Body of pancreas (tissue), 4 donors: ENCODE measurements at places on chromosomes 11 and 22.
A peak's percentile ranks its signal among the peaks of the same experiment; 100 is the strongest.

GRCh38 chr11:119624102-119624615 lies 104.8 kb downstream of the NECTIN1 start:
- no peak for DNase-seq

DNA sequence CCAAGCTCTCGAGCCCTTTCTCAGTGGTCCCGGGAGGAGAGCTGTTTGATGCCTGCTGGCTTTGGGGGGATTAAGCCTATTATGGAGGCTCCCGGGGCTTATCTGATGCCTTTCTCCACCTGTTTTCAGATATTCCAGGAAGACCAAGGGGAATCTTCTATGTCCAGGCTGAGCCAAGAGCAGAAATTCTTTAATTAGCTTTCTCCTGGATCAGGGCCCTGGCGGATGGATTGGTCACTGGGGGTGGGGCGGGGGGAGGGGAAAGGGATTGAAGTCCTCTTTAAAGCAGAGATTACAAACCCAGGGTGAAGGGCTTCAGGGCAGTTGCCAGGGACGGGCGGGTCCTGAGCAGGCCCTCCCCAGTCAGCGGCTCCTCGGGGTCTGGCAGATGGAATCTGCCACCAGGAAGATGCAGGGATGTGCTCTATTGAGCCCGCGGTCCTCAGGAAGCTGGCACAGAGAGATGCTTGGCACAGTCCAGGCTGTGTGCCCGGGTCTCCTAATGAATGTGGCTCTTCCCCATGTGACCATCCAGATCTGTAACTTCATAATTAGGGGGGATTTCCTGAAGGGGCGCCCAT lies 33.6 kb downstream of the MACROD1 start:
- no peak for DNase-seq

GRCh38 chr22:29994027-29994715 lies 86.1 kb upstream of the HORMAD2 start:
- DNase-seq = no peak

DNA sequence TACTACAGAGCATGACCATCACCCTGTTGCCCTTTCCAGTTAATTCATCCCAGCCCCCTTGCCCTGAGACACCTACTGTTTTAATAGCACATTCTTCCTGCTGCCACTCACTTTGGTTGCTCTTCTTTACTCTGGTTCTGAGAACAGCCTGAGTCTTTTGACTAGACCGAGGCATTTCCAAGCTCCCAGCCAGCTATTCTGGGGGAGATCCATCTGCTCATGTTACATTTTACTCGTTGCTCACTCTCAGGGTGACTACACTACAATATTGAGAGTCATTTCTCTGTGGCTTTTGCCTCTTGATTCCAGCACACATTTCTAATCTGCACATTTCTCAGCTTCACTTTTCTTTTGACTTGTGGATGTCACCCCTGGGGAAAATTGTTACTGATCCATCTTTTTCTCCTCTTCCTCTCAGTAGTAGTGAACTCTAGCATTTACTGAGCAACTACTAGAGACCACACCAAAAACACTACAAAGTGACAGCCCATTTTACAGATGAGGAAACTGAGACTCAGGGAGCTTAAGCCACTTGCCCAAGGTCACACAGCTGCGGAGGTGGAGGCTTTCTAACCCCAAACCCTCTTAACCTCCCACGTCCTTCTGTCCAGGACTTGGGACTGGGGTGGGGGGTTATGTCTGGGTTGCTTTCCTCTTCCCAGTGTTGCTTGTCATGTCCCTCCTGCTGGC lies 117.8 kb downstream of the C11orf91 start:
- DNase-seq = no peak

GRCh38 chr11:105357146-105357545 lies 217.6 kb upstream of the CARD18 start:
- DNase-seq = no peak

DNA sequence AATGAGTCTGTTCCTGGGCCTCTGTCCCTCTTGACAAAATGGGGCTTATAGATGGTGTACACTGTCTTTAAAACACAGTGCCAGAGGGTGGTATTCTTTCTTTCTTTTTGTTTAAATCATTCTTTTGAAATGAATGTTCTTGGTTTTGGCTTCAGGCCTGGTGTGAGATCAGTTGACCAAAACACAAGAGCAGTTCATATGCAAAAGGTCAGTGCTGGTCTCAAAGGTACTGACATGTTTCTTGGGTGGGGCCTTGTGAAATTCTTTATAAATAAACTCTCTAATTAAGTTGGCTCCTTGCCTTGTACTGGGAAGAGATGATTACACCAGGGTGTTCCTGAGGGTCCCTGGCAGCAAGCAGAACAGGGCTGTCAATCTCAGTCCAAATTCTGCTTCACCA lies 110.0 kb downstream of the FBXO7 start:
- DNase-seq = no peak

DNA sequence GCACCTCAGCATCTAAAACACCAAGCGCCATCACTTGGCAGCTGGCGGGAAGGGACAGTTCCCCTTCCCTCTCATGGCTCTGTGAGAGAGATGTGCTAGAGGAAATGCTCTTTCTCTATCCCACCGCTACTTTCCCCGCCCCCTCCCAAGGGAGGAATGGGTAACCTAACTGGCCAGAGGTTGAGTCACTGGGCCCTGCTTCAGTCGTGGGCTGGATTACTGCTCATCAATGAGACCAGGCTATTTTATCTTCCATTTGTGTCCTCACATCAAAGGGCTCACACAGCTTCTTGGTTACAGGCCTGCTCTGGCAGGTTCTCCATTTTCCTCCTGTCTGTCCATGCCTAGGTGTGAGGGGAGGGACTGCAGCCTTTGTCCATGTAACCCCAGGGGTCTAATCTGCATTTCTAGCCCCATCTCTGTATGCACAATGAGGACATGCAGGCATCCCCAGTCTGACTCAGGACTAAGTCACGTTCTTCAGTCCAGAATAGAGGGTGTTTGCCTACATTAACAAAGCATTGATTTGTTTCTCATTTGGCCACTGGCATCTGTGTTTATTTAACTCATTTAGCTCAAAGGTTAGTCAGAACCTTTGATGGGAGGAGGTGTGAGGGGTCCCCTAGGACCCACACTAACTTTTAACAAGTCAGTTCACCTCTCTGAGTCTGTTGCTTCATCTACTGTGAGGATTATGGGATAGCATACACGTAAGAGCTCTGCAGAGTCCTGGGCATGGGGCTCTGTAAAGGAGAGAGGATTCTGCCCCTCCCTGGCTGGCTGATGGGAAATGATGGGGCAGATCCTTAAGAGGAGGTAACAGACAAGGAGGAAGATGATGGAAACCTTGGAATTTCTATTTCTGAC lies 99.1 kb downstream of the XRRA1 start:
- peak; percentile 18 for DNase-seq

DNA sequence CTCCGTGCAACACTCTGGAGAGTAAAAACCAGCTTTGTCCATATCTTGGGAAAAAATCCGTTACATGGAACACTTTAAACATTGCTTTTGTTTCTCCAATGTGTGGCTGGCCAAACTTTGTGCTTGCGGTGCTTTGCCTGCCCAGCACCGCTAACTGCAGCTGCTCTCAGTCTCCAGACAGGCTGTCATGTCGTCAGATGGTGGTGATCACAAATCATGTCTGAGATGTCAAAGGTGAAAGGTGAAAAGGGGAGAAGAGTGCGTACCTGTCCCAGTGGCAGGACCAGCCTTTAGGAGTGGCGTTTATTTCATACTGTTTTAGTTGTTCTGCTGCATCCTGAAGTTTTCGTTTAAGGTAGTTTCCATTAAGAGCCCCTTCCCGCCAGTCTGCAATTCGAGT lies 17.1 kb upstream of the AGBL2 start:
- DNase-seq = no peak

DNA sequence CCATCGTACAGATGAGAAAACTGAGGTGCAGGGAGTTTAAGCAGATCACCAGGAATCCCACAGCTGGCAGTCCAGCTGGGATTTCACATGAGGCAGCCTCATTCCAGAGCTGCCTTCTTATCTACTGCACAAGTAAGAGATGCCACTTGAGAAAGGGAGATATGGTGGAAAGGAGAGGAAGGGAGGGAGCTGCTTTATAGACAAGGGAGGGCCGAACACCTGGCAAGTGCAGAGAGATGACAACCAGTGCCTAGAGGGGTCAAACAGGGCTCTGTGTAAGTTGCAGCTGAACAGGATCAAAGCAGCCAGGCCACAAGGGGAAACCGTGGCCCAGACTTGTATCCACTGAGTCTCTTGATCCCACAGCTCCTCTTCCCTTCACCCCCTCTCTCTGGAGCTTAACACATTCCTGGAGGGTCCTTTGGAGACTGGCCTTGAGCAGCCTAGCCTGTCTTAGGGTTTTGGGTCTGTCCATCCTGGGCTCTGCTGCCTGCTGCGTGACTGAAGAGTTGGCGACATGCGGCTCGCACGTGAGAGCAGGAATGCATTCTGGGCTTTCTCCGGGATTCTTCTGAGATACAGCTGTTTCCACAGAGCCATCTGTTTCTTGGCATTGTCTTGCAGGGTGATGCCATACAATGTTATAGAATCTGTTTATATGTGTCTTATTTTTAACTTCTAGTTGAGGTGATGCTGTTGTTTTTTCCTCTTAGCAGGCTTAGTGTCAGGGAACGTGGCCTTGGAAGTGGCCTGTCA lies 268.5 kb upstream of the SYN3 start:
- DNase-seq = no peak

DNA sequence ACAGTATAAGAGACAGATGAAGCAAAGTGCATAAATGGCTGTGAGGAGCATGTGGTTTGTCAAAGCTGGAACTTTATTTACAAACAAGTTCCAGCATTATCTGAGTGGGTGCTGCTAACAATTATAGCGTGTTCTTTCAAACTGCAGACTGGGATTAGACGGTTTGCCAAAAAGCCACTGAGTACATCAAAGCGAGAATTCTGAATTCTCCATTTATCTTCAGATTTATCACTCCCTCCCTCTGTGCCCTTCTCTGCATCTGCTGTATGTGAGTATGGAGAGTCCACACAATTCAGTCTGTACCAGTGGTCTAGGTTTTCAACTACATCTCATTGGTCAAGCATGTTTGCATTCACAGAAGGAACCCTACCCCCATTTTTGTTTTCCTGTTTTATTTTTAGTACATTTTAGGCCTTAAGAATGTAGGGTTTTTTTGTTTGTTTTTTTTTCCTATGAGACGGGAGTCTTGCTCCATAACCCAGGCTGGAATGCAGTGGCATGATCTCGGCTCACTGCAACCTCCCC lies 18.1 kb upstream of the INCENP start:
- DNase-seq = no peak

GRCh38 chr11:17766590-17766989 lies 32.0 kb downstream of the KCNC1 start:
- no peak for DNase-seq

DNA sequence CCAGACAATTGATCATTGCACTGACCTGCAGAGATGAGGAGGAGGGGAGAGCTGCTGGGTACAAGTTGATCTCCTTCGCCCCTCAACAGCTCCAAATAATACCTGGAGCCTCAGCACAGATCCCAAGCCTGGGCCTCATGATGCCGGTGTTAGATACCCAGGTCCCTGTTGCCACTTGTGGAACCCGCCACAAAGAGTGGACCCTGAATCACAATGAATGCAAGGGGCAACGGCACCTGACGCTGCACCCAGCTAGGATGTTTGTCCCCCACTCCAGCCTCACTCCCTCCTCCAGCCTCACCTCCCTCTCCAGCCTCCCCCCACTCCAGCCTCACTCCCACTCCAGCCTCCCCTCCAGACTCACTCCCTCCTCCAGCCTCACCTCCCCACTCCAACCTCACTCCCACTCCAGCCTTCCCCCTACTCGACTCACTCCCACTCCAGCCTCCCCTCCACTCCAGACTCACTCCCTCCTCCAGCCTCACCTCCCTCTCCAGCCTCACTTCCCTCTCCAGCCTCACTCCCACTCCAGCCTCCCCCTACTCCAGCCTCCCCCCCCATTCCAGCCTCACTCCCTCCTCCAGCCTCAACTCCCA lies 879.0 kb downstream of the BRD1 start:
- no peak for DNase-seq

- no peak for DNase-seq
Observed at GRCh38 chr11:102319544-102319943, 2.3 kb downstream of the BIRC3 start.

DNA sequence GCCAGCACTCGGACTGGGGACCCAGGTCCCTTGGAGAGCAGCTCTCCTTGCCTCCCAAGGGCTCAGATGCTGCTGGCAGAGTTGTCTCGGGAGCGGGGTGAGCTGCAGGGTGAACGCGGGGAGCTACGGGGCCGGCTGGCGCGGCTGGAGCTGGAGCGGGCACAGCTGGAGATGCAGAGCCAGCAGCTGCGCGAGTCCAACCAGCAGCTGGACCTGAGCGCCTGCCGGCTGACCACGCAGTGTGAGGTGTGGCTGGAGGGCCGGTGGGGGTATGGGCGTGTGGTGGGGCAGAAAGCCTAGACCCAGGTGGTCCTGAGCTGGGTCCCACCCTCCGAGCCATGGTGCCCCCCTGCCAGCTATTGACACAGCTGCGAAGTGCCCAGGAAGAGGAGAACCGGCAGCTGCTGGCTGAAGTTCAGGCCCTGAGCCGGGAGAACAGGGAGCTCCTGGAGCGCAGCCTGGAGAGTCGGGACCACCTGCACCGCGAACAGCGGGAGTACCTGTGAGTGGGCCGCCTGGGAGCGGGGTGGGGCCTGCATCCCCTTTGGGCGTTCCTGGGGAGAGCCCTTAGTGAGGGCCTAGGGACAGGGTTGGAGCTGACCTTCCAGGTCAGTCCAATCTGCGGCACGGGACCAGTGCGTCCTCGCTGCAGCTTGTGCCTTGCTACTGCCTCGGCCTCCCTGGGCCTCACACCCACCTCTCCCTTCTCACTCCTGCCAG lies 5.8 kb upstream of the RPS6KA4 start:
- no peak for DNase-seq

GRCh38 chr11:71182791-71183677 lies 69.3 kb downstream of the SHANK2 start:
- no peak for DNase-seq

- no peak for DNase-seq
Observed at GRCh38 chr11:2569321-2569721, 124.5 kb downstream of the KCNQ1 start.

DNA sequence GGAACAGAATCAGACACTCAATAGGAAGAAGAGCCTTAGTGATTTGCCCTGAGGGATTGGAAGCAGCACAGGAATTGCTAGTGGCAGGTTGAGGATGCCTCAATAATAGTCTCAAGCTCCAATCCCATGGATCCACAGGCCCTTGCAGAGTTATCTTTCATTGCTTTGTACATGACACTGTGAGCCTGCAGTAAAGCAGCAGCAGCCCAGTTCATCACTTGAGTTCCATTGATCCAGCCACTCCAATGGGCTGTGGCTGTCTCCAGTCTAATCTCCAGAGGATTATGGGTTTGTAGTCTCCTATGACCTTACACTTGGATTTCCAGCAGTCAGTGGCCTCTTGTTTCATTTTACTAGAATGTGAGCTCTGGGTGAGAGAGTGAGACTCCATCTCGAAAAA lies 45.4 kb downstream of the AAMDC start:
- no peak for DNase-seq

- no peak for DNase-seq
Observed at GRCh38 chr11:11777897-11778296, 63.9 kb upstream of the USP47 start.
